ENCODE measurements at places on chromosomes 3 and 15.

DNA sequence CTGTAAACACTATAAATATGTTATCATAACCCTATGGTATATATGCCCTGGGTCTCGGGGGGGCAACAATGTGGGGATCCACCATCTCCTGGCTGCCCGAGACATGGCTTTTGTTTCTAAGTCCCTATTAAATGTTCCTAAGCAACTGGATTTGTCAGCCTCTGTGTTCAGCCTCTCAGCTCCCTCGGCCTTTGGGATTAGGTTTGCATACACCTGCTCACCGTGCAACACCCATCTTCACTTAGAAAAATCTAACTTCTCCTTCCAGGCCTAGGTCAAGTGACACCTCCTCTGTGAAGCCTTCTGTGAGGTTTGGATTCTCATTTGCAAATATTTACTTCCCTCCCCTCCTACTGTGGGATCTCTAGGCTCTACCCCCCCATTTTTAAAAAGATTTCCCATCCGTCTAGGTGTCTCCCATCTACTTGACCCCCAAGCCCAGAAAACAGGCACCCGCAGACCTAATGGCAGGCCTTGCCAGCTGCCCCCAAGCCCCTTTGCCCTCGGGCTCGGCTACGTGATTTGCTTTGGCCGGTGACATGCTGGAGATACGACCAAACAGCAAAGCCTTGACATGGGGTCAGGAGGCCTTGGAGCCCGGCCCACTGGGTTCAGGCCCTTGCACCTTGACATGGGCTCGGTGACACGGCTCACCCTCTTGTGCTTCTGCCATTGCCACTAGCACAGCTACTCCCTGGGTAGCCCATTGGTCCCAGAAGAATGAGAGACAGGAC is 66.0 kb upstream of the BLM start:
- no peak for DNase-seq

DNA sequence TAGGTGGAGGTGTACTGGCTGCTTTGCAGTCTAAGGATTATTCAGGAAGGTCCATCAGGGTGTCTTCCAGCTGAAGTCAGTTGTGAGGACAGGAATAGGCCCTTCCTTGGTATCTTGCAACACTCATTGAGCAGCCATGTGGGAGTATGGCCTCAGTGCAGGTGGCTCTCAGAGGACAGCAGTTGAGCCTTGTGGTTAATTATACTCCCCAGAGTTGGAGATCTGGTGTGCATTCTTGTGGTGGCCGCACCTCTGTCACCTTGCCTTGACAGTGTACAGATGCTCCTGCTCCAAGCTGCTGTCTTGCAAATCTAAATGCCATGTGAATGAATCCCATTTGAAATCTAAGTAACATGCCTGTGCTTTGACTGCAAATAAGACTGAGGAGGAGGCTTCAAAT is 339.9 kb upstream of the BCHE start:
- no peak for DNase-seq

- no peak for DNase-seq
Observed at GRCh38 chr3:126184465-126185000, 4.1 kb upstream of the ALDH1L1 start.

DNA sequence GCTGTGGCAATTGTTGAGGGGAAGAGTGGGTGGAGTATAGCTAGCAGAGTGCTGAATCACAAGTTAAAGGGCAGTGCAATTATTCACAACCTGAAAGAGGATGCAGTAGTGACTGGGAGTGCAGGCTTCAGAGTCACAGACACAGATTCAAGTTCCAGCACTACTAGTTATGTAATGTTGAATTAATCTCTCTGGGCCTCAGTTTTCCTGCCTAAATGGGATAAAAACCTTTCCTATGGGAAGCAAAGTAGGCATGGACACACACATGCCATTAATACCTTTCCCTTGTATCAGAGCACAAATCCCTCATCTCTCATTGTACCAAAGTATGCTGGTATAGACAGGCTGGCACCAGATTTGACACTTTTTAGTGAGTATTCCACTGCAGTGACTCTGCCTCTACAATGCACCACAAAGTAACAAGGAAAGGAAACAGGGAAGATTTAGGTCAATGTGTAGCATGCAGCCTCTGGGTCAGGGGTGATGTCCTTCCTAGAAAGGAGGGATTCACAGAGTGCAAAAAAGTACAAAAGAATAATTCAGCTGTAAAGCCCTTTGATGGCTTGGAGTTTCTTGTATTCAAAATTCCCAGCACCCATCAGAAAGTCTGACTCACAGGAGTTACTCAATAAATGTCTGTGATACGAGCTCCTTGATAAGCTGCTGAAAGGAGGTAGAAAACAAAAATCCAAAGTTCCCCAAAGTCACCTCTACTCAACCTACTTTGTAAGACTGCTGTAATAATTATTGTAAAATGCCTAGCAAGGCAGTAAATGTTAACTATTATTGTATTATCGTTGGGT is 507.5 kb upstream of the TGFBR2 start:
- DNase-seq, result no peak

DNA sequence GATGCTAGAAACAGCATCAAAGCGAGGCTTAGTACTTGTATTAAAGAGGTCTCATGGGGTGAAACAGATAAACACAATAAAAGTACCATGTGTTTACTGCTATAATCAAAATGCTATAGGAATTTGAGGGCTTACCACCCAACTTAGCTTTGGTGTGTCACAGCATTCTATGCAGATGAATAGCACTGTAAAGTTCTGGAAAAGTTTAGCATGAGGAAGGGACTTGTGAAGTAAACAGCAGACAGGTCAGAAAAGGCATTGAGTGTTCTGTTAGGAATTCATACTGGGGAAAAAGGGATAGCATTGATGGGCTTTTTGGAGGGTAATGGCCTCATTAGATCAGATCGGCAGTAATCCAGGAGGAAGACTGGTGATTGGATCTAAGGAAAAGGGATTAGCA is 505.3 kb downstream of the NLGN1 start:
- DNase-seq, result no peak

DNA sequence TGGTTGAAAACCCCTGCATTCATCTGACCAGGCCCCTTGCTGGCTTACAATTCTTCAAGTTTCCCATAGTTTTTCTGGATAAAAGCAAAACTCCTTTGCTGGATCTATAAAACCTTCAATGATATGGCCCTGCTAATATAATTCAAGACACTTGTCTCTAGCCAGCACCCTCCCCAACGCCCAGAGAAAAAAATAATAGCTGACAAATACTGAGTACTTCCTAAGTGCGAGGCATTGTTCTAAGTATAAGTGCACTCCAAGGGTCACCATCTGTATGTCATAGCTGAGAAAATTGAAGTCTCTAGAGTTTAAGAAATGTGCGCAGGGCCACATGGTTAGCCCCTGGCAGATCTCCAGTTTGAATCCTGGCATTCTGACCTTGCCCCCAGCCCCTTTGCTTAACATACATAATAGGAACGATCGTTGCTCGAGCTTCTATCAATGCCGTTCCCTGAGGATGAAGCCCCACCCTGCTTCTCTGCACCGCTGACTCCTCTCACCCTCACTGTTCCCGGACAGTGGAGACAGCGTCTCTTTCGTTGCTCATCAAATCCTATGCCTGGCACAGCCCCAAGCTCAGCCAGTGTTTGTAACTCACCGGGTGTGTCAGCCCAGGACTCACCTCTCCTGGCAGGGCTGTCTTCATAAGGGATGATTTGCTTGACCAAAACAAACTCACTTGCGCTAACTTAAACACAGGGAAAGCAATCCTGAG is 377.1 kb upstream of the PROK2 start:
- no peak for DNase-seq

GRCh38 chr3:183710231-183710630 is 12.6 kb downstream of the YEATS2 start:
- DNase-seq, result no peak

DNA sequence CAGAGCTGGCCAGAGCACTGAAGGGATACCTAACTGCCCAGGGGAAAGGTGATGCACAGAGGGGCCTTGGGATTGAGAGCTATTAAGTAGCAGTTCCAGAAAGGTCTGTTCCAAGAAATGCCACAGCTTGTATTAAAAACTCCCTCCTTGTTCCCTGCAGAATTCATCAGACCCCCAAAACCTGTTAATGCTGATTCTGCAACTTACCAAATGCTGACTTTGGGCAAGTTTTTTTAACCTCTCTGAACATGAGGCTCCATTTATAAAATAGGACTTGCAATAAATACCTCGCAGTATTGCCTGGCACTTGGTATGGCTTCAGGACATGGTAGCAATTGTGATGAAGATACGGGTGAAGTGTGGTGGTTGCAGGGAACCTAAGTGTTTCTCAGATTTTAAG is 30.1 kb upstream of the SYNPR start:
- DNase-seq, result no peak

GRCh38 chr3:57872606-57873005 is 116.5 kb downstream of the SLMAP start:
- DNase-seq, result no peak

Data from activated T-cell treated with anti-CD3 and anti-CD28 coated beads for 24 hours (primary cell).